Fibroblast of skin of left quadriceps (primary cell): ENCODE measurements at places on chromosomes 6 and 20.

- no peak for DNase-seq
Measured at GRCh38 chr6:10250655-10251220, 164.1 kb downstream of the TFAP2A start.

DNA sequence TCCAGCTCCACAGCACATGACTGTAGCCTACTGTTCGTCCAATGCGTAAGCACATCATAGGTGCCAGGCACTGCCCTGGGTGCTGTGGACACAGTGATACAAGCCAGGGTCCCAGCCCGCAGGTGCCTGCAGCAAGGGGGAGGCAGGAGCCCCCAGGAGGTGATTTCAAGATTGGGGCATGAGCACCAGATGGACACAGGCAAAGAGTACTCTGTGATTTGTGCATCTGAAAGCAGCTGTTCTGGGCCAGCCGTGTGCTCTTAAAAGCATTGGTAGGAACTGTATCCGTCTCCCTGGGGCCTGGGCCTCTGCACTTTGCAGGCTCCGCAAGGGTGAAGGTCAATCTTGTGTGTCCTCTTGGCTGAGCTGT, 149.8 kb downstream of the SYCP2 start:
- DNase-seq = no peak

DNA sequence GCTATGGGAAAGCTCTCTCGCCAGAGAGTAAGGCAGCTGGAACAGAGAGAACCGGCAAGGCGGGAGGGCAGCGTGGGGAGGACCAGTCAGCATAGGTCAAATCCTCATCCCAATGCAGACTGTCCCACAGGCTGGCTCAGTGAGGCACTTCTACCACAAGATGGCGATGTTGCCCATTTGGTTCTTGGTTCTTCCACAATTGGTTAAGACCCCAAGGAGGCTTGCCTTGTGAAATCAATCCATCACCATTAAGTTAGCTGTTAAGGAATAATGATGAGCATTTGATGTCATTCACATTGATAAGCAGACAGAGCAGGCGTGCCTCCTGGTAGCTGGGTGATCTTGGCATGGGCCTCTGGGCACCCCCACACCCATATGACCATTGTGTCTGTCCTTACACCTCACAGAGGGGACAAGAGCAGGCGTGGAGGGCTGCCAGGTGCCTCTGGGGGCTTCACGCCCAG, 2.4 kb downstream of the CSTL1 start:
- DNase-seq = peak; percentile 54

DNA sequence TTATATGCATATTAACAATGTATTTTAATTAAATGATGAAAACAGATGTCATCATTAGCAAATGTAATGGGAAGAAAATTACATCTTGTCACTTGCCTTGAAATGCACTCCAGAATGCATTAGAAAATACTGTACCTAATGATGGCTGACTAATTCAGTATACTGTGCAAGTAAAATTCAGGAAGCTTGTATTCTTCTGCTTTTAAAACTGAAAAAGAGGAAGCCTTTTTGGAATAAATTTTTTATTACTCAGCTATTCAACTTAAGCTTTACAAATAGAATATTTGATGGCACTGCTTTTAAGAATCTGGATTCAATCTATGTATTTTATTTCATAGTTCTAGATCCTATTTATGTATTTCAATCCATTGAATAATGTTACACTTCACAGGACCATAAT, 195.5 kb downstream of the RIMS1 start:
- no peak for DNase-seq

DNA sequence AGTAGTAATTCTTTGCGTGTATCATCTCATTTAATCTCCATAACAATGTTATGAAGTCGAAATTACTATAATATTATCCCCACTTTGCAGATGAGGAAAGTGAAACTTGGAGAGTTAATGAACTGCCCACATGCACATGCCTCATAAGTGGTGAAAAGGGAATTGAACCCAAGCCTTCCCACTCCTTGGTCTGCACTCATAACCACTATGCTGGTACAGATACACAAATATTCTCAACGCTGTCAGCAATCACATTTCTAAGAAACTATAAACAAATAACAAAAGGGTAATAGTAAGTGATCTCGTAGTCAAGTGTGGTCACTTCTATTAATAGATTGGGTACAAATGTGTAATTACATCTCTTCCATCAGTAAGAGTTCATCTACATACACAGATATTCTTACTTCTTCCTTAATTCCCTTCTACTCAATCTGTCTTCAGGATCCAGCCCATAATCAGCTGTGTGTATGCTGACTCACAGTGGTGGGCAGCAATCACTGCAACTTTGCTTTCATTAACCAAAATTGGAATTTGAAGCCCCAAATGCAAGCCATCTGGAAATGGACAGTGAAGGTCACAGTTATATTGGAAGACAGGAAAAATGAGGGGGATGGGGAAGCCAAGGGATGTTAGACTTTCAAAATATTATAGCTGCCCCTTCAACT, 6.6 kb downstream of the PRSS35 start:
- no peak for DNase-seq

GRCh38 chr6:130674604-130675003, 152.6 kb upstream of the SMLR1 start:
- DNase-seq = no peak

DNA sequence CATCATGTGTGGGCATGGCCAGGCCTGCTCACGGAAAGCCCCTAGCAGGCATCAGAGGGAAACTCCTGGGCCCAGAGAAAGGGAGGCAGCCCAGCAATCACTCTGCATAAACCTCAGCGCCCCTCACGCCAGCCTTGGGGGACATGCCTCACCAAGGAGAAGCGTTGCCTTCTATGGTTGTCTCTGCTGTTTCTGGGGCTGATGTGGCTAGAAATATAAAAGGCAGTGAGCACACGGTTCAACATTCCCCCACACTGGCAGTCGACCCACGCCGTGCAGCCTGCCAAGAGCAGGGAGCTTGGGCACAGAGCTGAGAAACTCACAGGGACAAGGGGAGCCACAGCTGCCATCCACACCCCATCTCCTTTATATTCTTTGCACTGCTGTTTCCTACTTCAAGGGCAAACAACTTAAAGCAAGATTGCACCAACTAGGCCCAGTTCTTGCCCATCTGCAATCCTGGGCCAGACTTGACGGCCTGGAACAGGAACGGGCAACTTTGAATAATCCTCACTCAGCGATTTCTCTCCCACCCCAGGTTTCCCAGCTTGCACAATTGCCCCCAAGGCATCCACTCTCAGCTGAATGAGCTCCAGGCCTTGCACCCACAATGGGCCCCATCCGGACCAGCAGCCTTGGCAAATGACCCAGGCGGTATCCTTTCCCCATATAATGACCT, 35.5 kb upstream of the FOXC1 start:
- DNase-seq = no peak

DNA sequence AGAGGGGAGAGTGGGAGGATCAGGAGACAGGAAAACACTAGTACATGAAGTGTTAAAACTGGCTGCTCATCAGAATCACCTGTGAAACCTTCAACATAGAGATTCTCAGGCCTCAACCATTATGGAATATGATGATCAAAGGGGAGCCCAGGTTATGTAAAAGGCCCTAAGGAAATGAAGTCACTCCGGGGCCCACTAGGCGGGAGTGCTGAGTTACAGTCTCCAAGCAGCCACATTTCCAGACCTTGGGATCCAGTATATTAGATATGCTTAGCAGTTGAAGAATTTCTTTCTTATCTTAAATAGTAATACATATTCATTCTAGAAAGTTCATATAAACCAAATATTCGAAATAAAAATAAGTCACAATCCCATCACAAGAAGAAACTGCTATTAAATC, 476.3 kb downstream of the PRKN start:
- no peak for DNase-seq

- DNase-seq = no peak
Measured at GRCh38 chr6:91352878-91353277, 766.0 kb upstream of the MAP3K7 start.
